ENCODE measurements at places on chromosomes 12 and 14.

DNA sequence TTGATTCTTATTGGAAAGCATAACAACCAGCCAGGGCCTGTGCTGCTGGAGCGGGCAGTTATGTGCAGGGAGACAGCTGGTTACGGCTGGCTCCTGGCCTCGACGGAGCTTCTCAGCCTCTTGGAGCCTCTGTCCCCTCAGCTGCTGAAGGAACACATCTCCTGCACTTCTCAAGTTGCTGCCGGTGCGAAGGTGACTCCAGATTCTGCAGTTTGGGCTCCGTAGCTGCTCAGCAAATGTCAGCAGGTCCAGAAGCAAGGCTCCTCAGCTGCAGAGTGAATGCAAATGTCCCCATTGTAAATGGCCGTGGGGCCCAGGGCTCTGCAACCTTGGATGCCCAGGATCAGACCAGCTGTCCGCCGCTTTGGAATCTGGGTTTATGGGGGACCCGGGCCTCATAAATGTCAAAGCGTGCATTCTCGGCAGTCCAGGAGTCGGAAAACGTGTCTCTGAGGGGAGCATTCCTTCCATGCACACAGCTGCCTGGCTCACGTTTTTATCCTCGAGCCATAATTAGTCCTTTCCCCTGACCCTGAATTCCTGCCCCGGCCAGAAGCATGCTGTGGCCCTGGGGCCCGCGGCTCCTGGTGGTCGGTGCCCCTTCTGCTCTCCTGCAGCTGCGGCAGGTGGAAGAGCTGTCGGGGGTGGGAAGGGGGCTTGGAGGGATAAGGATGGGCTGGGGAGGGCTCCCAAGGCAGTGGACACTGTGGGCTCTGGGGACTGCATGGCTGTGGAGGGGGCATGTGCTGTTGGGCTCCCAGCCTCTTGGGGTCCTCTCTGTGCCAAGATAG is 106.0 kb downstream of the KIF26A start:
- DNase-seq: no peak

GRCh38 chr14:67395086-67395875 is 16.7 kb downstream of the PLEK2 start:
- DNase-seq: no peak

DNA sequence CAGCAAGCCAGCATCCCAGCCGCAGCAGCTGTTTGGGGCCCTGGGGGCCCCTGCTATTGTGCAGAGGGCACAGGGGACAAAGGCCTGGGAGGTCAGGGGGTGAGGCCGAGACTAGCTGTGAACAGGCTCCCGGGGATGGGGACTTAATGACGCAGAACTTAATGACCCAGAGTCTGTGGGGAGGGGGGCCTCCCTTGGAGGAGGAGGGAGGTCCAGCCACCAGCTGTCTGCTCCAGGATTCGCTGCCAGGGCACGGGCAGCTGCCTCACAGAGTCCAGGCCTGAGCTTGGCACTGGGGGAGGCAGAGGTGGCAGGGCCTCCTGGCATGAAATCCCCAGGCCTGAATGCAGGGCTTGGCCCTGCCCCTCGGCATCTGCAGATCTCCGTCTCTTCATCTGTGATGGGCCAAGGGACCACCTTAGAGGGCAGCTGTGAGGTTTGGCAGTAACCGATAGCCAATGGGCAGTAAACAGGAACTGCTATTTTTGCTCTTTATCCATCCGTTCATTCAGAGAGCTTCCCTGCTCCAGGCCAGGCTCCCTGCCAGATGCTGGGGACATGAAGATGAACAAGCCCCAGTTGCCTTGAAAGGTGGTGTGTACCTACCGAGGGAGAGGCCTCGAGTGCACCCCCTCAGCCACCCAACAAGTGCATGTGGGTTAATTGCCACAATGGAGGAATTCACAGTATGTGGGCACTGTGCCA is 6.7 kb downstream of the FAM222A start:
- DNase-seq: no peak

GRCh38 chr14:54785778-54786770 is 116.6 kb downstream of the GCH1 start:
- no peak for DNase-seq

- DNase-seq: peak; percentile 9
Measured at GRCh38 chr14:21136024-21136423, 19.8 kb downstream of the OR5AU1 start.

GRCh38 chr12:23084236-23084995 is 459.4 kb downstream of the ETNK1 start:
- no peak for DNase-seq

GRCh38 chr12:40622246-40622838 is 69.9 kb upstream of the CNTN1 start:
- DNase-seq: peak; percentile 9

DNA sequence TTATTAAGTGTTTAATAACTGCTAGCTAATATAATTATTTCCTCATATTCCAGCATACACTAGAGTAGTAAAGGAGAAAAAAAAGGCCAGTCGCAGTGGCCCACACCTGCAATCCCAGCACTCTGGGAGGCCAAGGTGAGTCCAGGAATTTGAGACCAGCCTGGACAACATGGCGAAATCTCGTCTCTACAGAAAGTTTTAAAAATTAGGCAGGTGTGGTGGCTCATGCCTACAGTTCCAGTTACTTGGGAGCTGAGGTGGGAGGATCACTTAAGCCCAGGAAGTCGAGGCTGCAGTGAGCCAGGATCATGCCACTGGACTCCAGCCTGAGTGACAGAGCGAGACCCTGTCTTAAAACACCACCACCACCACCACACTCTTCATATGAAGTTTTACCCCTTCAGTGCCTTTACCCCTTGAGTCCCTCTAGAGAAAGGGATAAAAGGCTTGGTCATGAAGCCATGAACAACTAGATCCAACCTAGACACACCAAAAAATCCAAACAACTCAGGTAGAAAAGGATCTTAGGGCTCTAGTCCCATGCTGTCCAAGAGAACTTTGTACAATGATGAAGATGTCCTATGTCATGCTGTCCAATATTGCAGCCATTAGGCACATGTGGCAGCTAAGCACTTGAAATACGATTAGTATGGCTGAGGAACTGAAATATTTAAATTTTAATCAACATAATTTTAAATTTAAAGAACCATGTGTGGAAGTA is 29.6 kb downstream of the ATXN2 start:
- DNase-seq: no peak

DNA sequence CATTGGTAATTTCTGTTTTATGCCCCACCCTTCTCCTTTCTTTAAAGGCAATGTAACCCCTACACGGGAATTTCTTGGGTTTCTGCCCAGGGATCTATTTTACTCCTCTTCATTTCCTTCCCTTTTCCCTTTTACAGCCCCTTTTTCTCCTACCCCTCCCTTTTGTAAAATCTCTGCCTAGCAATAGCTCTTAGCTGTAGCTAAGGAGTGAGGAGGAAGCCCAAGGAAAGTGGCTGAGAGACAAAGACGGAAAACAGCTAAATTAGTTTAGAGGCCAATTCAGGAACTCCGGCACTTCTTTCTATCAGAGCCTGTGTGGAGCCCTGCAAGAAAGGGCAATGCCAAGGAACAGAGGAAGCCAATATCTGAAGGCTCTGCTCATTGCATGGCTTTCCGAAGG is 40.3 kb downstream of the SOCS2 start:
- DNase-seq: no peak

Data from NCI-H510A treated with DMSO at 0.1 percent for 48 hours (cell line).